ENCODE measurements at places on chromosomes 1 and 21.

- DNase-seq = peak; percentile 87
Measured at GRCh38 chr1:165235155-165235776, 121.2 kb downstream of the LMX1A start.

GRCh38 chr1:115839029-115839678 is 1.8 kb downstream of the NHLH2 start:
- DNase-seq = peak; percentile 84

DNA sequence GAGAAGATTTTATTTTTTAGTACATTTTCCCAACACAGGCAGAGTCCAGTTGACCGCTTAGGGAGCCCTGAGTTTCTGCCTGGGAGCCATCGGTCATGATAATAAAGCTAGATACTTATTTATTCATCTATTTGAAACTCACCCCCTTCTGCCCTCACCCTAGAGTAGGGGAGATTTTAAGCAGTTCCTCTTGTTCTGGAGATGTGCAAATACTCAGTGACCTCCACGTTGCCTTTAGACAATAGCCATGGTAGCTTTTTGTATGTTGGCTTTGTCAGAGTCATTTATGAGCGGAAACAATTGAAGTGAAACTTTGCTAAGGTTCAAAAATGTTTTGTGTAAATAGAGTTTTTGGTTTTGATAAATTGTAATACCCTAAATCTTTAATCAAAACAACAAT is 45.7 kb upstream of the PLPPR4 start:
- no peak for DNase-seq

DNA sequence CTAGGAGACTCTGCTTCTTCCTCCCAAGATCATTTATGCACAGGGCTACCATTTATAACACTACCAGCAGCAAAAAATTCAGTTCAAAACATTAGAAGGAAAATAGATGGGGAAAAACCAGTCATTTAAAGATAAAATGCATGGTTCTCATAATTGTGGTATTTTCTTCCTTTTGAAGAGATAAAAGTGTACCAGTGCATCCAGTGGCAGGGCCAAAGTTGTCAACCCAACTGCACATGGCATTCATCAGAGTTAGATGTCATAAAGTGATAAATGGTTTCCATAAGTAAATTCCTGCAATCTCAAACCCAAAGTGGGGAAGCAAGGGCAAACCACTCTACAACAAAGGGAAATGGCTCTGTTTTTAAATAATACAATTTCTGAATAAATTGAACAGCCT is 119.1 kb upstream of the DMRTA2 start:
- DNase-seq = no peak

DNA sequence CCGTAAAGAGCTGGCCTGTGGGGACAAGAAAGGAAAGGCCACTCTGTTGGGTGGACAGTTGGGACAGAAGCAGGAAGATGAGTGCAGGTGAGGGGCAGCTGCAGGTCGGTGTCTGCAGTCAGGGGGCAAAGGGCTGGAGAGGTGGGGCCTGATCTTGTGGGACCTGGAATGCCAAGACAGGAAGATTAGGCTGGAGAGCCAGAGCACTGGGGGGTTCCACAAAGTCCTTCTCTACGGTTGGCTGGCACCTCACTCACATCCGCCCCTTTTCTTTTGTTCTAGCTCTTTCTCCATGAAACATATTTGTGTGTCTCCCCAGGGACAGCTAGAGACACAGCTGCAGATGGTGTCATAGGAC is 404.1 kb downstream of the PTPRU start:
- no peak for DNase-seq

GRCh38 chr1:181180407-181181031 is 92.0 kb downstream of the IER5 start:
- DNase-seq = peak; percentile 73

DNA sequence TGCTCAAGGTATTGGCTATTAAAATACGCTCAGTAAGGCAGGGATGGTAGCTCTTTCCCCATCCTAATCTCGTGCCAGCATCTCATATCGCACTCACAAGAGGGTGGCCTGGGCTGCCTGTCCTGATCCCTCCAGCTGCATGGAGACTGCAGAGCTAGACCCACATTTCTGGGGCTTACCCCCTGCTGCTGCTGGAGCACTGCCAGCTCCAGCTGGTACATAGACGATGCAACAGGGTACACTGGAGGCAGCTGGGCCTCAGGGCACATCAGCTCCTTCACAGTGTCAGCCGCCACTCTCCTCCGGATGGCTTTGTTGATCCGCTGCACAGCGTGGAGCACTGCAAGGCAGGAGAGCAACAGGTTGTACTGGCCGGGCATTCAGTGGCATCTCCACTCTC is 16.0 kb downstream of the IQGAP3 start:
- DNase-seq = no peak

GRCh38 chr1:181514298-181515290 is 31.3 kb downstream of the CACNA1E start:
- no peak for DNase-seq

DNA sequence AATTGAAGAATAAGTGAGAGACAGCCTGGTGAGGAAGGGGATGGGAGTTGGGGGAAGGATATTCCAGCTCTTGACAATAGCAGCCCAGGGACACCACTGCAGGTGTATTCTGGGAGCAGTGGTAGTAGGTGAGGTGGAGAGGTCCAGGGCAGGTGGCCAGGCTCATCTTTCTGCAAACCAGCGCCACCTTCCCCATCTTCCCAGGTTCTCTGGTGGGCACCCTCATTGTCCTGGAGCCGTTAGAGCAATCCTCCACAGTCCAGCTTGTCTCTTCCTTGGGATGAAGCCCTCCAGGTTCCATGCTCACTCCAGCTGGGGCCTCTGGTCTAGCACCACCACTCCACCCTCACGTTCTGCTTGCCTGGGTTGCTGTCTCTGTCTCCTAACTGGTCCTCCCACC is 97.0 kb downstream of the IER5 start:
- no peak for DNase-seq

DNA sequence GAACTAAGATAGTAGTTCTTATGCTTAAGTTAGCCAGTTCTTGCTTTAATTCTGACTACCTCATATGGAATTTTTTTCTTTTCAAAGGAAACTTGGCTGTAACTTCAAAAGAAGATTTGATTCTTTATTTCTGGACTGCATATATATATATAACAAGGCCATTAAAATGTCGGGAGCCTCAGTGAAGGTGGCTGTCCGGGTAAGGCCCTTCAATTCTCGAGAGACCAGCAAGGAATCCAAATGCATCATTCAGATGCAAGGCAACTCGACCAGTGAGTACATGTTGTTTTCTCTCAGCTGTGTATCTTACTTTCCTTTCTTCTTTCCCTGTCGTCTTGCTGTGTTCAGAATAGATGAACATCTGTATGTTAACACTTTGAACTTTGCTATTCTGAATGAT is 21.8 kb downstream of the KIF1B start:
- no peak for DNase-seq

DNA sequence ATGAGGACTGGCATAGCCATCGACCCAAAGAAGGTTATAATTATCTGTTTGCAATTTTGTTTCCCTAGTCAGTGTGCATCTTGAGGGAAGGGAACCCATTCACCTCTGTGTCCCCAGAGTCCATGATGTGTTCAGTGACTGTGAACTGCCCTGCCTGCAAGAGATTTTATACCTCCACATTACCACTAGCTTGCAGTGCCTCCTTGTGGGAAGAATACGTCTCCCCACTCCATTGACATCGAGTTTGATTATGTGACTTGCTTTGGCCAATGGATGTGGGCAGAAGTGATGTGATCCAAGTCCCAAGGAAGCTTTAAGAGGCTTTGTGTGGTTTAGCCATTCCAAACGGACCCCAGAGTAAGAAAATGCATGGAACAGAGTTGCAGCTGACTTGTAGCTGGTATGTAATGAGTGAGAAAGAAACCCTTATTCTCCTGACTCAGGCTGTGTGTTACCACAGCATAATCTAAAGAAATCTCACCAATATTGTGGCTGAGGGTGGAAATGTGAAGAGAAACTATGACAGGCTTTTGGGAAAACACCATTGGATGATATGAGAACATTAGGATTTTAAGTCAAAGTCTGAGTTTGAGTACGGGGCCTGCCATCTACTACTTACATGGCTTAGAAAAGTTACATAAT is 47.8 kb upstream of the NRDC start:
- DNase-seq = no peak

- no peak for DNase-seq
Measured at GRCh38 chr21:44294391-44295162, 5.3 kb upstream of the PFKL start.

DNA sequence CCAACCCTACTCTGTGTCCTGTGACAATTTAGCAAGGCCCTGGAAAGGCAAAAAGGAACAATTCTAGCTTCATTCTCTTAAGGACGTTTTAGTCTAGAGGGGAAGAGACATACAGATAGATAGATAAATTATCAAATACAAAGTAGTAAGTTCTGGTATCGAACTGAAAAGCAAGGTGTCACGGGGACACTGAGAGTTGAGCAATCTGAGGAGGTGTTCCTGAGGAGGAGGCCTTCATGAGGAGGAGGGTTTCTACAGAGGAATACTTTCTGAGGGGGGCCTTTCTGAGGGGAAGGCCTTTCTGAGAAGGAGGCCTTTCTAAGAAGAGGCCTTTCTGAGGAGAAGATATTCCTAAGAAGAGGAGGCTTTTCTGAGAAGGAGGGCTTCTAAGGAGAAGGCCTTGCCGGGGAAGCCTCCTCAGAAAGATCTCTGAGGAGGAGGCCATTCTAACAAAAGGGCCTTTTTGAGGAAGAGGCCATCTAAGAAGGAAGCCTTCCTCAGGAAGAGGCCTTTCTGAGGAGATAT is 155.9 kb upstream of the COA6 start:
- no peak for DNase-seq

DNA sequence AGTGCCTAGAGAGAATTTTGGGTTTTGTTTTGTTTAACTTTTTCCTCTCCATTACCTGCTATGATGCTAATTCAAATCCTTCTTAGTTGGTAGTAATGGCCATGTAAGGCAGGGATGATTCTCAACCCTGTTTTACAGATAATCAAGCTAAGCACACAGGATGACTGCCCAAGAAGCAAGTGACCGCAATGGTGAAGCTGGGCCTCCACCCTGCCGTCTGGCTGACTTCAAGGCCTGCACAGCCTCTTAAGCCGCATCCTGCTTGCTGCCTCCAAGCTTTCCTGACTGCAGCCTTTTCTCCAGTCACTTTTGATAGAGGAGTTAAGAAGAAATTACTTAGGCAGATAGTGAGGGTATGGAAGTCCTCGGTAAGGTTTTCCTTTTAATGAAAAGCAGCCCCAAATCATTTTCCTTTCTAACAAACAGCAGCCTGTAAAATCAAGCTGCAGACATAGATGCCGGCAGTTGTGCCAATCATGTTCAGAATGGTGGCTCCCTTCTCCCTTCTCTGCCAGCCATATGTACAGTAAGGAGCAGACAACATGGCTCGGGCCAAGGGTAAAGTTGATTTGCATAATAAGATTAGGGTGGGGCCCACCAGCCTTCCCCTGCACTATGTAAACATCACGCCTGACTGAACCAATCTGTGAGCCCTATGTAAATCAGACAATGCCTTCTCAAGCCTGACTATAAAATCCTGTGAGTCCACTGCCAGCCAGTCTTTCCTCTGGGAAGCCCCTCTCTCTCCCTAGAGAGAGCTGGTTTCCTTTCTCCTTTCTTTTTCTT is 8.8 kb upstream of the CTBS start:
- peak; percentile 71 for DNase-seq

DNA sequence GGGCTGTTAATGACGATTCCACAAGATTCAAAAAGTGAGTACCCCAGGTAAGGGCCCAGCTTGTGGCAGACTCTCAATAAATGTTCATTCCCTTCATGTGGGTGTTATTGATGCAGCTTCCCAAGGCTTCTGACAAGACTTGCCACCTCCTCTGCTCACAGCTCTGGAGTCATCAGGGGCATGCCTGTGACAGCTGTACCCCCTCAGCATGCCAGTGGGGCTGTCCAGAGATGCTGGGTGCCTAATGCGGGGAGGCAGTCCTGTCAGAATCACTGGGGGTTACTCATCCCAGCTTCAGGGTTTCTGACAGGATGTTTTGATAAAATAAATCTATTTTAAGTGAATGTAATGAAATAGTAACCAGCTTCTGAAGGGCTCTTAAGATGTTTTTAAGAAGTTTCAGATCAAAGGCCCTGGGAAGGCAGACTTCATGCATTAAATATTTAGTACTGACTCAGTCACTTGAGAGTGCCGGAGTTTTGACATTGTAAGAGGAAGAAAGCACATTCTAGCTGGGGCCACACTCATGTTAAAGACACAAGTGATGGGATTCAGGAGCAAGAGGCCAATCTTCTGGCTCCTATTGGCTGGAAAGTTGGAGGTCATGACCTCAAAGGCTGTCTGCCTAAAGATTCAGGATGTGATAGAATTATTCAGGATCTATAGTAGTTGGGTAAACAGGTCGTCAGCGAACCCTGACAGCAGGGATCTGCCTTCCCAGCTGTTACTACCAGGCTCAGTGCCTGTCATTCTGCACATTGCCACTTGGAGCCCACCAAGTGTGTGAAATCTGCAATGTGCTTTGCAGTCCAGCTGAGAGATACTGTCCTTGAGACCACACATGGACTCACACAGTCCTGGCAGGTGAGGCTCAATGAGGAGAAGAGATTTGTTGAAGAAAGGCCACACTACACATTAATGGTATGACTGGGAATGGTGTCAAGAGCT is 239.6 kb upstream of the BEND5 start:
- DNase-seq = peak; percentile 45

GRCh38 chr1:88472714-88473113 is 211.4 kb upstream of the PKN2 start:
- DNase-seq = no peak

GRCh38 chr1:24805534-24806301 is 60.5 kb downstream of the CLIC4 start:
- no peak for DNase-seq

- no peak for DNase-seq
Measured at GRCh38 chr1:67339623-67340343, 32.1 kb downstream of the IL12RB2 start.
